ENCODE measurements at places on chromosomes 2 and 18. TPM values are rescaled to one million over a fixed set of nuclear protein-coding genes. Genes with fewer than 3 reads are reported as not detected.

GRCh38 chr2:49585921-49586320 lies 431.6 kb upstream of the FSHR start:
- no peak for DNase-seq

GRCh38 chr2:118095610-118096009 lies 7.3 kb downstream of the INSIG2 start:
- no peak for DNase-seq

GRCh38 chr2:205297846-205298245 lies 384.5 kb upstream of the NRP2 start:
- no peak for DNase-seq

- no peak for DNase-seq
These were observed 40.1 kb downstream of the FBXO48 start for GRCh38 chr2:68426848-68427579.

GRCh38 chr2:220646424-220646823 lies 925.7 kb downstream of the EPHA4 start:
- no peak for DNase-seq

GRCh38 chr18:73948497-73948896 lies 199.1 kb downstream of the FBXO15 start:
- DNase-seq, result no peak

DNA sequence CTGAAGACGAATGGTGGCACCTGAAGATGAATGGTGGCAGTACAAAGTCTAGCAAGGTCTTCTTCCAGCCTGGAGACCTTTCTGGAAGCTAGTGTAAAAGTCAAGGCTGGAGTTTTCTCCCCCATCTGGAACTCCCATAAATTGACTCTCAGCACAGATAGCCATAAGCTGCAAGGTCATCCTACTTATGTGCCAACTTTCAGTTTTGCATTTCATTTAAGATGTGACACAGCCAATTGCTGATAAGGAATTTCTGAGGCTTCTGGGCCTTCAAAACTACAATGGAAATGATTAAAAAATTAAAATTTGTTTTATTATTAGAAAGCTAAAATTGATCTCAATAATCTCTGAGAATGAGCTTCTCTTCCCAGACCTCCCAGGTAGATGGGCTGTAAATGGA lies 10.2 kb downstream of the XDH start:
- DNase-seq, result no peak

DNA sequence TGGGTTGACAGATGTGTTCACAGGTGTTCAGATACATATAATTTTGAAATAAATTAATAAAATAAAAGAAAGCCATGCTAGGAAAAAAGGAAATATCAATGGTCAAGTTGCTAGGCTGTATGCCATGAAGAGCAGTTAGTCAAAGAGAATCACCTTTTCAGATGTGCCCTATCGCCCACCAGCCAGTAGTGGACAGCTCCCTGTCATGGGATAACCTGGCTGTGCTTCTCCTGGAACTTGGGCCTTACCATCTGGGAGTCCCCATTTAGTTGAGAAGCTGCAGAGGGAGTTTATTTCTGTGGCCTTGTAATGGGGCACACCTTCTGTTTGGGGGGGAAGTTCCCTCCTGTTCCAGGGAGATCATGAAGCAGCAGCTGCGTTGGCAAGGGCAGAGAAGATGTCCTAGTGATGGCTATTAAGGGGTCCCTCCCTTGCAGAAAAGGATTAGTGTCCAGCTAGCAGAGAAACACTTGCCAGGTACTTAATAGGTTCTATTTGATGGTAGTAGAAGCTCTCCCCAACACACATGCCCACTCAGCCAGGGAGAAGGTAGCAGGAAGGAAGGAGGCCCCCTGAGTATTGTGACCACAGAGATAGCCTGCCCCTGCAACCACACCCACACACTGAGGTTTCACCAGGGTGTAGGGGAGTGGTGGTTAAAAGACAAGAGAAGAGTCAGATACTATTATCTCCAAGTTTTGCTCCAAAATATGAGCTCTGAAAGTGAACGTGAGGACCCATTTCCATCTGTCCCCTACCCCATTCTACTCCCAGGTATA lies 117.7 kb downstream of the B3GNT2 start:
- no peak for DNase-seq

- no peak for DNase-seq
These were observed 187.1 kb downstream of the ZBTB7C start for GRCh38 chr18:48222118-48222517.

DNA sequence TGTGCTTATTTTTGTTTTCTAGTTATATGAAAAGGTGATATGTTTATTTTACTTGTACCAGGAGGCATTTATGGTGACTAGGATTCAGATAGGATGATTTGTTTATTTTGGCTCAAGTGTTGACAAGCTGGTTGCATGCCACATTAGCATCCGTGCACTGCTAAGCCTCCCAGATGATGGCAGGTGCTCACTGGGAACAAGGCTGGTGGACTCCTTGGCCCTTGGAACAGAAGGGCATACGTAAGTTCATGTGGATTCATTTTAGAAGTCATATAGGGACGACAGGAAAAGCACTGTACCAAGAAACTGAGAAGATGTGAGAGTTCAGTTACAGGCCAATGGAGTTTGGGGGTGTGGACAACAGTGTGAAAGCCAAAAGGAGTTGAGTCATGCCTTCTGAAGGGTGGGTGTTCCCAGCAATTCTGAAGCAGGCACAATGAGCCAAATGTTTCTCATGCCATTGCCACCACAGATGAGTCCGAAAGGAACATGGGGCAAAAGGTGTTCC lies 166.2 kb downstream of the PHLPP1 start:
- no peak for DNase-seq

DNA sequence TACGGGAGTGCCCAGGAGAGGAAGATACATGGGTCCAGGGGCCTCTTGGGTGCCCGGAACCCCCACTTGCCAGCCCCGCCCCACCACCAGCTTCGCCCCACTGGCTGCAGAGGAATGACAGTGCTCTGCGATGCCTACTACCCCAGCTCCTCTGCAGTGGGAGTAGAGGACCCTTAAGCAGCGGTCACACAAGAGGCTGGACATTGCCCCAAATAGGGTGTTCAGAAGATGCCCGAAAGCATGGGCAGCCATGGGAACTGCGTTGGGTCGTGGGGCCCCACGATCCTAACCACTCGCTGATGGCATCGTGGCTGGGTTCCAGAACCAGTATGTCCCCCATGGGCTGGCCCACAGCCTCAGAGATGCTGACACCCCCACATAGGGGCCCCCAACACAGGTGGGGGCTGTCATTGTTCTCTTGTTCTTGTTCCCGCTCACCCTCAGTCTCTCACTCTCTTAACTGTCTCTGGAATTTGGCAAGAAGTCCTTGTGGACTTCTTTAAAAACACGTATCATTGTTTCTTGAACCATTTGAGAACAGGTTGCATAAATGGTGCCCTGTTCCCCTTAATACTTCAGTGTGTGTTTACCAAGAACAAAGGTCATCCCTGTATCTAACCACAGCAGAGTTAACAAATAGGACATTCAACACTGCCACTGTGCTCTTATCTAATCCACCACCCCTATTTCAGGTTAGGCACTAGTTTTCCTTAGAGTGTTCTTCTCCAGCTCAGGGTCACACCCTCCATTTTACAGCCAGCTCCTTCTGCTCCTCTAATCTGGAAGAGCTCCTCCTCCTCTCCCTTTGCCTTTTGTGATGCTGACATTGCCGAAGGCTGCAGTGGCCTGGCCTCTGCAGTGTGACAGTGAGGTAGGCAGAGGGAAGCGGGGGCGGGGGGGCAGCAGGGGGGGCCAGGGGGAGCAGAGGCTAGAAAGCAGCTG lies 76.3 kb downstream of the STPG4 start:
- DNase-seq, result no peak

PJVK gene
- 1.4 TPM for total RNA-seq

NPHP1 gene
- total RNA-seq, result 1.5 TPM

NETO1 gene
- not detected for total RNA-seq

TMEM178A gene
- total RNA-seq, result not detected

ZAP70 gene
- 186 TPM for total RNA-seq

ITGB6 gene
- total RNA-seq, result not detected

UGT1A4 gene
- total RNA-seq, result not detected

AQP12A gene
- total RNA-seq, result not detected

AOX1 gene
- 0.63 TPM for total RNA-seq

C2orf80 gene
- not detected for total RNA-seq

All from activated T-cell treated with anti-CD3 and anti-CD28 coated beads, Interleukin-2, amount 50 U/mL, for 4 hours (primary cell).